ENCODE measurements at places on chromosomes 5 and 9.

DNA sequence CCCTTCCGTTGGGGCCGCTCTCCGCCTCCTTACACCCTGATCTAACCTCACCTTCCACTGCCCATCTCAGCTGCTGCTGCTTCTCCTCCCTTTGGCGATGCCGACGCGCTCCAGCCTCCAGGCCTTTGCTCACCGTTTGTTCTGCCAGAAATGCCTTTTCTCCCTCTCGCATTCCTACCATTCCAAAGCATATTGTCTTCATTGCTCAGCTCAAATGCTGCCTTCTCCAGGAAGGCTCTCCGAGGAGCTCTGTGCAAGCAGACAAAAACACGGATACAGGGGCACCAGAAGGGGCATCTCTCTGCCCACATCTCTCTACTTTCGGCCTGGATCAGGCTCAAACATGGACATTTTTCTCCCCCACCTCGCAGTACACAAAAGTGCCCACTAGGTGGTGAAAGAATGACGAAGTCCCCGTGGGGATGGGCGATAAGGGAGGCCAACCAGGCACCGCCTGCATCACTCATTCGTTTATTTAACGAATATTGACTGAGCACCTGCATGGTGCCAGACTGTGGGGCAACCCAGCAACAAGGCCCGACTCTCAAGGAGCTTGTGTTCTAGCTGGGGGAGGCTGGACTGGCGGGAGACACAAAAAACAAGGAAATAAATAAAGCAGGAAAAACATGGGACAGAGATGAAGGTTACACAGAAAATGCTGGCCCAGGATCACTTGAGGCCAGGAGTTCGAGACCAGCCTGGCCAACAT lies 7.3 kb upstream of the GRHPR start:
- DNase-seq: peak; percentile 52

GRCh38 chr9:97398999-97399758 lies 12.7 kb upstream of the TDRD7 start:
- DNase-seq: peak; percentile 55

DNA sequence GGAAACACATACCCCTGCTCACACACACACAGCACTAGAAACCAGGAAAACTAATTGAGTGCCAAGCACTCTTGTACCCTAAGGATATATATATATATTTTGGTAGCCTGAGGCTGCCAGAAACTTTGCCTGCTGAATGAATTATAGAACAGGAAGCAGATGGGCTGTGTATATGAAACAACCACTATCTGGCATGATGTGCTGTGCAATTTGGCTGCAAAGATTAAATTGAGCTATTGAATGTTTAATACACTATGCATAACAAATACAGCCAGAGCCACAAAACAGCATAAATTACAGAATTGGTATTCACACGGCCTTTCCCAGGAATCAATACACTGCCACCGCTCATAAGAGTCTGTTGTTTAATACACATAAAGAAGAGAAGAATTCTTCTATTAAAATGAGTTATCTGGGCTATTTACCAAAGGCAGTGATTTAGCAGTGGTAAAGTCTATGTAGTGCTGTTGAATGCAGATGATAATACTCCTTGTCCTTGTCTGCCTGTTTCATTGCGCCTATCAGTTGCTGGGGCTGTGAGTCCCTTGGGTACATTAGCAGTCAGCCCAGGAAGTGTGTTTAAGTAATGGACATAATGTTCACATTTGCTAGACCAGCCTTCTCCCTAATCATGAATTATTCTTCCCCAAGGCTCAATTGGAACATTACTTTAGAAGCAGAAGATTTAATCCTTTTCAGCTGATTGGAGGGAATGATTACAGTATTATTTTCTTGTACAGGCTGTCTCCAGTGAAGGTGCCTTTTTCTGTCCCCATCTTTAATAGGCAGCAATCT lies 294.3 kb downstream of the TLE1 start:
- no peak for DNase-seq

DNA sequence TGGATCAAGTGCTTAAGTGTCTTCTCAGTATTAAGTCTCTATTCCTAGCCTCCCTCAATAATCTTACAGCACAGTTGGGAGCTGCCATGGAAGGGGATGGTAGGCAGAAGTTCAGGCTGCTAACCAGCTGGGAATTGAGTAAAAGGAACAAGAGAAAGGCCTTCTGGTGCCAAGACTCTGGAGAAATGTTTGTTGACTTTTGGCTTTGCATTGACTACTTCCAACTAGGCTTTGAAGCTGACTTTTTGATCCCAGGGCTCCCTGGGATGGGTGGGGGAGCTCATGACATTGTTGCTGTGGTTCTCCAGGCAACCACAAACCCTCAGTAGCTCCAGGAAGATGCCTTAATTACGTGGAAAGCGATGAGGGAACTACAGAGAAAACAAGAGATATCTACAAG lies 85.2 kb upstream of the HTR4 start:
- DNase-seq: no peak

GRCh38 chr5:102664616-102665335 lies 90.3 kb upstream of the PAM start:
- no peak for DNase-seq

GRCh38 chr9:71937070-71937625 lies 25.7 kb downstream of the C9orf85 start:
- DNase-seq: no peak

GRCh38 chr9:25600501-25600900 lies 77.7 kb downstream of the TUSC1 start:
- no peak for DNase-seq

DNA sequence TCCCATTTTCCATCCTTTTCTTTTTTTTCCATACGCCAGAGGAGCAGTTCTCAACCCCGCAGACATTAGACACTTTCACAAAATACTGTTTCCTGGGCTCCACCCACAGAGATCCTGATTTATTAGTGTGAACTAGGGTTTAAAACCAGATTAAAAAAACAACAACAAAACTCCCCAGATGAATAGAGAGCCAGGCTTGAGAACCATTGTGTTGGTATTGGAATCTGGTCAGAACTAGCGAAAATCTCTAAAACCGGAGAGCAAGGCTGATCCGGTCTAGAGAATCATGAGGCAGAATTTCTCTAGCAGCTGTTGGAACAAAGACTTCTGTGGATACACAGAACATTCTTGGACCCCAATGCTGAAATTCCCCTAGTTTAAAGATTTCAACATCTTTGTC lies 173.0 kb downstream of the PCSK1 start:
- no peak for DNase-seq

- no peak for DNase-seq
These were observed 45.4 kb downstream of the ALDH1A1 start for GRCh38 chr9:72907421-72907820.

- DNase-seq: no peak
These were observed 134.1 kb upstream of the ZNF462 start for GRCh38 chr9:106728860-106729259.

DNA sequence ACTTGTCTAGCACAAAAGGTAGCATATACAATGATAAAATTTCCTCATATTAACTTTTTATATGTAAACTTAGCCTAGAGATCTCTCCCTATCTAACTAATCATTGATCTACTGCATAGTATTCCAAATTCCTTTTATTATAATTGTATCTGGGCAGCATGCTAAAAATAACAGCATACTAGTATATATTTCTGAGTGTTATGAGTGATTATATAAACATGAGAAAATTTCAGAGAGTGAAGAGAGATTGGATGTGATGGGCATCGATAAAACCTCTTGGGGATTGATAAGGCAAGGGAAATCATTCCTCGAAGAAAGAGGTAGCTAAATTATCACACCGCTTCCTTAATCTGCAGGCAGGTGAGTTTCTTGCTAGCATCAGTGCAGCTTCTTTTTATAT lies 158.2 kb downstream of the HMHB1 start:
- no peak for DNase-seq

GRCh38 chr9:138043411-138044345 lies 166.1 kb downstream of the CACNA1B start:
- no peak for DNase-seq

GRCh38 chr5:16413166-16413860 lies 52.3 kb downstream of the ZNF622 start:
- no peak for DNase-seq

- no peak for DNase-seq
These were observed 28.0 kb downstream of the GDNF start for GRCh38 chr5:37811866-37812265.

DNA sequence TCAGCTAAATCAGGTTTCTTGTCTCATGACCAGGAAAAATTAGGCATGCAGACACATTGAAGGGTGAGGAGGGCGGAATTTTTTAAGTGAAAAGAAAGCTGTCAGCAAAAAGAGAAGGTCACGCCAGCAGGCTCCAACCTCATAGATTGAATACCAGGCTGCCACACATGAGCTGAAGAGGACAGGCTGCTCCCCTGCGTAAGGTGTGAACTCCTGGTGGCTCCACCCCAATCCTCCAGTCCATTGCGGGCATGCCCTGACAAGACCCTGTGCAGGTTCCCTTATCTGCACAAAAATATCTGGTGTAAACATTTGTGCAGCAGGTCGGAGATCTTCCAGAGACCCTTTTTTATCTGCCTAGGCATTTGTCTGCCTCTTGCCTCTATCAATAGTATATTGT lies 22.9 kb upstream of the TEX10 start:
- no peak for DNase-seq

DNA sequence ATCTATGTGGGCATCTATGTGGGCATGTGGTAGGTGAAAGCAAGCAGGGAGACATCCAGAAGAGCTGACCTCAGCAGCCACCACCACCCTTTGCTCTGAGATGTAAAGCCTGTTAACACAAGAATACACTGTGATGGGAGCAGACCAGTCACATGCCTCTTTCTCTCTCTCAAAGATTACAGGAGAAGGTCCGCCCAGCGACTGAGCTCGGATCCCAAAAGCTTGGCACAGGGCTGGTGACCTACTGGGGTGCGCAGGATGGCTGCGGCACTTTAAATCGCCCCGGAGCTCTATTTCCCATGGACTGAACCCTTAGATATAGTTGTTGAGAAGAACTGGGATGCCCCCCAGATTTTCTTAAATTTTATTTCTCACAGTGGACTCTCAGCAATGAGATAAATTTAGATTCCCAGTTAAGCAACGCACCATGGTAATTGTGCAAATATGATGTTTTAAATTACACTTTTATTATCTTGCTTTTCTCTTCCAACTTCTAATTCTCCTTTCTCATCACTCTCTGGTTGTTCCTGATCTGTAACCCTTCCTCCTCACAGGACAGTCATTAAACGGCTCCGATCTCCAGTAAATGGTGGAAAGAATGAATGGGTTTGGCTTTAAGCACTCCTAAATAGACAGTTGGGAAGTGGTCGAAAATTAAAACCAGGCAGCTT lies 37.7 kb upstream of the ICE1 start:
- DNase-seq: no peak

- no peak for DNase-seq
These were observed 127.8 kb upstream of the FBN2 start for GRCh38 chr5:128665747-128666355.

DNA sequence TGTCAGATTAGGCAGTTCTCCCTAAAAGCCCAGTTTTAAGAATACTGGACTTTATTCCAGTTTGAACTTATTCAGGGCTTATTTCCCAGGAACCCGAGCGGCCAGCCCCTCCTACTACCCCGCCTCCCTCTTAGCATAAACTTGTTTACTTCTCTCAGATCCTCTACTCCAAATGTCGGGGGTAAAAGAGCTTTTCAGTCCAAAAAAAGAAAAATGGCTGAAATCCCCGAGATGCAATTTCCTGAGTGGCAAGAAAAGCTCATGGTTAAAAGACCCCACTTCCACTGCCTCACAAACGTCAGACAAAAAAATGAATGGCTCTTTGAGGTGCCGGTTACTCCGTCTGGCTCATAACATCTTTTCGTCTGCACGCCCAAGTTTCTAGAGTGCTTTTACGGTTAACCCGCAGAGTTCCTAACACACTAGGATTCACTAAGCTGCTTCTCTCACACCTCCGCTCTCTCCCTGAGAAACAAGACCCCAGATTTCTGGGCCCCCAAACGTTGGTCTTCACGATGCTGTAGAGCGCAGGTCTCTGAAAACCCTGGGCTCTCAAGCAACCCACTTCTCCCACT lies 402 bp downstream of the BRD8 start:
- DNase-seq: no peak

- DNase-seq: no peak
These were observed 219.1 kb downstream of the NDUFS4 start for GRCh38 chr5:53779541-53779981.

DNA sequence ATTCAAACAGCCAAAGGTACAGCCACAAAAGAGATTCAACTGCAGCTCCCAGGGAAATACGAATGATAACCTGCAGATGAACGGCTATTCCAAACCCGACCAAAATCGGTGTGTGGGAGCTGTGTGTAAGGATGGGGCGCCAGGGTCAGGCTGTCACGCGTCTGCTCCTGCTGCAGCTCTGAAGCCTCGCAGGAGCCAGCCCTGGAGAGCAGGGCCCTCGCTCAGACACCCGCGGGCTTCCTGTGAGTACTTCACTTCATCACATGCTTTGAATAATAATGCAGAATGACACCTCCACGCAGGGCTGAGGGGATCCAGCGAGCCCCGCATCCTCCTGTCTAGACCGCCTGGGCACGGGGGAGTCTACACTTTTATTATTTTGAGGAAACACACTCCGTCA lies 307.5 kb upstream of the IRX2 start:
- DNase-seq: no peak

DNA sequence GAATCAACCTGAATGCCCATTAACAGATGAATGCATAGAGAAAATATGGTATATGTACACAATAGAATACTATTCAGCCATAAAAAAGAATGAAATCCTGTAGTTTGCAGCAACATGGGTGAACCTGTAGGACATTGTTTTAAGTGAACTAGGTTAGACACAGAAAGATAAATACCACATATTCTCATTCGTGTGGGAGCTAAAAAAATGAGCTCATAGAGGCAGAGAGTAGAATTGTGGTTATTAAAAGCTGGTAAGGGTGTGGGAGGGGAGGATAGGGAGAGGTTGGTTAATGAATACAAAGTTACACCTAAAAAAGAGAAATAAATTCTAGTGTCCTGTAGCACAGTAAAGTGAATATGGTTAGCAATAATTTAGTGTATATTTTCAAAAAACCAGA lies 23.5 kb downstream of the PTTG1 start:
- no peak for DNase-seq

- no peak for DNase-seq
These were observed 265.0 kb upstream of the FAM174A start for GRCh38 chr5:100270023-100270771.

DNA sequence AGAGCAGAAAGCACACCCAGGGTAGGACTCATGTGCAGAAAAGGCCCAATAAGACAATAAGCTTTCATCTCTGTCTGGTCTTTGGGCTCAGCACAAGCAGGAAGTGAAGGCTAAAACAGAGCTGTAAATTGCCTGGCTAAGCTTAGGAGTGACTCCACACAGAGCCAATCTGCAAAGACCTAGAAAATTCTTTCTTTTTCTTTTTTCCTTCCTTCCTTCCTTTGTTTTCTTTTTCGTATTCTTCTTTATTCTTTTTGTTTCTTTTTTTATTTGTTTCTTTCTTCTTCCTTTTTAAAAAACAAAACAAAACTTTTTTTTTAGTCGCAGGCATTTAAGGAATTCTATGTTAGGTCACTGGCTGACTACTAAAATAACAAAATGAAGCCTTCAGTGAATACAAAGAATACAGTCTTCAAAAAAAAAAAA lies 12.2 kb downstream of the SLC35A4 start:
- DNase-seq: no peak

Data from stimulated activated CD4-positive, alpha-beta T cell treated with anti-CD3 and anti-CD28 coated beads, TNF-alpha, amount 100 ng/mL, for 48 hours (primary cell).